ENCODE measurements at places on chromosomes 13 and 19.

DNA sequence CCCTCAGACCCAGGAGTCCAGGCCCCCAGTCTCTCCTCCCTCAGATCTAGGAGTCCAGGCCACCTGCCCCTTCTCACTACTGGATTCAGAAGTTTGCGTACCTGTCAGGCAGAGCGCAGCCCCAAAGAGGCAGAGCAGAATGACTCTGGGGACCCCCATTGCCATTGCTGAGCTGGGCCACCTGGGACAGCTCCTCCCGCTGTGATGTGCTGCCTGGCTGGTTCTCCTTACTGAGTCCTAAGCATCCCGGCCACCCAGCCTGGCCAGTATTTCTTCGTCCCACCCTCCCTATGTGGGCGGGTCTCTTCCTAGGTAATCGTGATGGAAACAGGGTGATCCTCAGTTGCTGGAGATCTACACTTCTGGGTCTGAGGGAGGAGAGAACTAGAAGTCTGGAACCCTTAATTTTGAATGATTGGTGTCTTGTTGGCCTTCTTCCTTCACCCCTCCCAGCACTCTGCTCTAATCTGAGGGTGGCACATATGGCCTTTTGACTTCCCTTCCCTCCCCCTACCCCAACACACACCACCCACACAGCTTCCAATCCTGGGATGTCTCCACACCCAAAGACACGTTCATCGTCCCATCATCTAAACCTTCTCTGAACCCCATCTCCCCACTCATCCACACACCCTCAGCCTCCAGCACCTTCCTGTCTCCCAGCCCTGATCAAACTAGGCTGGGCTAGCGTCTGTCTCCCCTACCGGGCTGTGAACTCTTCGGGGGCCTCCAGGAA is at the start of gene LYPD5:
TSS of gene LYPD5 (minus strand) at position 232 of the 736 bp plus-strand sequence. CDS start at position 165, 67 bp downstream.
- DNase-seq = no peak

- DNase-seq = no peak
These were observed 10.4 kb downstream of the ZNF93 start for GRCh38 chr19:19911150-19911549.

DNA sequence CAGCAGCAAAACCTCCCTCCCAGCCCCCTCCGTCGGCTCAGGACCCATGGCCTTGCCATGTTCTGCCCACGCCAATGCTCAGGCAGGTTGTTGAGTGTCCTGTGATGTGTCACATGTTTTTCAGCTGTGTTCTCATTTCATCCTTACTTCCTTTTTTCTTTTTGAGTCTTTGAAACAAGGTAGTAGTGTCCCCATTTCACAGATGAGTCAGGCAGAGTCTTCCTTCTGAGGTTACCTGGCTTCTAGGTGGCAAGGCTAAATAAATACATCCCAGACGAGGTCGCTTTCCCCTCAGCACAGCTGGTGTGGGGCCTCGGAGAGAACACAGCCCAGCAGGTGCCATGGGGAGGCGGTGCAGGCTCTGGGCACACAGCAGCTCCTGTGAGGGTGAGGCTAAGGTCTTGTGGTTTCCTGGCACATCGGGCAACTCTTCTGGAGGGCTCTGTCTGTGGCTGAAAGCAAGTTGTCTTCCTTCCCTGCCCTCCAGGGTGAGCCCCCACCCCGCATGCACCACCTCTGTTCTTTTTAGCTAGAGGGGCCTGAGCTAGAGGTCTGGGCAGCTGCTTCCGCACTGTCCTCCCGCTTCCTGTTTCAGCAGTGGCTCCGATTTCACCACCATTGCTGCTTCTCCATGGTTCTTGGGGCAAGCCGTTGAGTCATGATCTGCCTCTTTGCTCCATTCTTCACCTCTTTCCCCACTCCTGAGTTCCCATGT is 15.1 kb downstream of the PRAM1 start:
- peak; percentile 40 for DNase-seq

GRCh38 chr13:58119351-58119750 is 487.8 kb downstream of the PCDH17 start:
- no peak for DNase-seq

Measured in stimulated activated CD8-positive, alpha-beta memory T cell treated with anti-CD3 and anti-CD28 coated beads, Interleukin-4, amount 100 ng/mL, for 4 hours (primary cell).